ENCODE measurements at places on chromosomes 2 and 18. TPM values are rescaled to one million over a fixed set of nuclear protein-coding genes. Genes with fewer than 3 reads are reported as not detected.
A peak's percentile ranks its signal among the peaks of the same experiment; 100 is the strongest.

- no peak for DNase-seq
Measured at GRCh38 chr2:195343942-195344530, 313.0 kb upstream of the SLC39A10 start.

Gene FHOD3
- 0.14 TPM for total RNA-seq

Gene SIX3
- total RNA-seq: not detected

- DNase-seq: no peak
Measured at GRCh38 chr2:164761737-164762460, 79.7 kb downstream of the COBLL1 start.

- peak; percentile 13 for DNase-seq
Measured at GRCh38 chr2:206452750-206453149, 9.4 kb downstream of the ADAM23 start.

Gene PID1
- under 0.01 TPM for total RNA-seq

GRCh38 chr18:70415823-70416488, 127.1 kb downstream of the SOCS6 start:
- no peak for DNase-seq

GRCh38 chr18:25563346-25563745, 211.4 kb upstream of the ZNF521 start:
- no peak for DNase-seq

GRCh38 chr2:9897331-9897737, 54.1 kb downstream of the TAF1B start:
- DNase-seq: peak; percentile 81

Gene CLEC4F
- total RNA-seq: 0.34 TPM

DNA sequence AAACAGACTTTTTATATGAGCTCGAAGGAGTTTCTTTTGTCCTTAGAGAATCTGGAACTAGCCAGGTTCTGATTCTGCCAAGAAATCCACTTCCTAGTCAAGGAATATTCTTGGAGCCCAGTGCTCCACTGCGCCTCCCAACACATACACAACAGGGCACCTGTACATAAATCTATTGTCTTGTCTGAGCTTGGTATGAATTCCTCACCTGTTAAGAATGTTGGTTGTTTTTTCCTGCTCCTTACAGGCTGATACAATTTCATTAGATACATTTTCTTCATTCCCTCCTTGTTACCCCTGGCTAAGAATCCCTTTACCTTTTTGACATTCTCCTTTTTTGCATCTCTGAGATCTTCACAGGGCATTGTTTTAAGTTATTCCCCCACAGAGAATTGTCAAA, 56.0 kb upstream of the FZD7 start:
- DNase-seq: no peak

- DNase-seq: no peak
Measured at GRCh38 chr2:27993402-27993787, 102.9 kb downstream of the BABAM2 start.

DNA sequence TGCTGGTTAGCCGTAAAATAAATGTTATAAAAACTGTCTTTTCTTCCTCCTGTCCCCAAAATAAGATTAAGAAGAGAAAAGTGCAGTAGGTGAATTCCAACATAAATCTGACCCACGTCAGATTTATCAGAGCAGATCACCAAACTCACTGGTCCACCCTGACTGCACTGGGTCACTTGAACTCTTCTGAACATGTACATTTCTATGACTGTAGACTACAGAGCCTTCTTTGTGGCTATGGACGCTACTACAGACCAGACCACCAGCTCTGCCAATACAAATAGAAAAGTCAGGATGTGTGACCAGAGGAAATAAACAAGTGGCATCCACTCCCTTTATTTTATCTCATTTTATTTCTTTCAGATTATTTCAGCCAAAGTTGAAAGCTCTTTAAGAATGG, 11.6 kb downstream of the DSG2 start:
- no peak for DNase-seq

Gene CD8B
- not detected for total RNA-seq

DNA sequence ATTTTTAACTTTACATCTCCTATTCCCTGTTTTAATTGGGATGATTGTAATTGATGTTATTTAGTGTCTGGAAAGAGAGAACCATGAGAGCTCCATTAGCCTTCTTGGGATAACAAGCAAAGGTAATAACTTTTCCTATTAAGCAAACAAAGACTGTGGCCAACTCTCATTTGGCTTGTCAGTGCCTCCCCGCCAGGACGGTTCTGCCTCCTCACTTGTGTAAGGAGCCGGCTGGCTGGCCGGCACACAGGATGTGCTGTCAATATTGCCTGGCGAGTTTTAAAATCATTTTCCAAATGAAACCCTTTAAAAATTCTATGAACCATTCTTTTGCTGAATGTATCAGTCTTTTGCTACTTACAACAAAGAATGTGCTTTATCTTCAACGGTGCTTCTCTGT, 898.3 kb downstream of the CPS1 start:
- DNase-seq: no peak

GRCh38 chr18:72542984-72543356, 1.2 kb downstream of the CBLN2 start:
- DNase-seq: peak; percentile 13

- no peak for DNase-seq
Measured at GRCh38 chr2:236764716-236765115, 195.1 kb downstream of the ACKR3 start.

DNA sequence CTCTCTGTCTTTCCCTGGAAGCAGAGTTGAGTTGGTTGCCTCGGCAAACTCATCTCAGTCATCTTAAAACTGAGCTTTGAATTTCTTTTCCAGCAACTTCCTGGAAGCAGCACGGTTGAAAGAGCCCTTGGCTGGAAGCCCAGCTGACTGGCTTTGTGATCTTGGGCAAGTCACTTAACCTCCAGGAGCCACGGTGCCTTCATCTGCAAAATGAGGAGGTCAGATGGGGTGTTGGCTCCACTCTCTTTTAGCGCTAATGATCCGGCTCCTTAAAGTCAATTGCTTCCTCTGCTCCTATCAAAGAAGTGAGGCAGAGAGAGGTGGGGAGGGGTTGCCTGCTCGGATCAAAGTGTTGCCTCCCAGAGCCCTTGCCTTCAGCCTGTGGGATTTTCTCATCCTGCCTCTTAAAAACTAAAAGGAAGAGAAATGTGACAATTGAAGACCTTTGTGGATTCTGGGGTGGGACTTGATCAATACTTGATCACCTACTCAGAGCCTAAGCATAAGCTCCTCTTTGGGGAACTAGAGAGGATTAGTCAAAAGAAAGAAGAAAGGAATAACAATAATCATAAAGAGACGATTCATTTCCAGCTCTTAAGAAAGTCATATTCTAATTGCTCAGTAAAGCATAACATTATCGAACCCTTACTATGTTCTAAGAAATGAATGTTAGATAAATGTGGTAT, 86.6 kb downstream of the MYCN start:
- DNase-seq: no peak

Gene MYCN
- 19.6 TPM for total RNA-seq

- DNase-seq: no peak
Measured at GRCh38 chr2:44736270-44736942, 205.1 kb upstream of the SIX3 start.

Gene SULT1C2
- 0.05 TPM for total RNA-seq

- no peak for DNase-seq
Measured at GRCh38 chr2:25332571-25332970, 9.2 kb downstream of the DNMT3A start.

GRCh38 chr2:30026091-30027055, 105.0 kb upstream of the ALK start:
- peak; percentile 27 for DNase-seq
